ENCODE measurements at places on chromosomes 12 and 14.

DNA sequence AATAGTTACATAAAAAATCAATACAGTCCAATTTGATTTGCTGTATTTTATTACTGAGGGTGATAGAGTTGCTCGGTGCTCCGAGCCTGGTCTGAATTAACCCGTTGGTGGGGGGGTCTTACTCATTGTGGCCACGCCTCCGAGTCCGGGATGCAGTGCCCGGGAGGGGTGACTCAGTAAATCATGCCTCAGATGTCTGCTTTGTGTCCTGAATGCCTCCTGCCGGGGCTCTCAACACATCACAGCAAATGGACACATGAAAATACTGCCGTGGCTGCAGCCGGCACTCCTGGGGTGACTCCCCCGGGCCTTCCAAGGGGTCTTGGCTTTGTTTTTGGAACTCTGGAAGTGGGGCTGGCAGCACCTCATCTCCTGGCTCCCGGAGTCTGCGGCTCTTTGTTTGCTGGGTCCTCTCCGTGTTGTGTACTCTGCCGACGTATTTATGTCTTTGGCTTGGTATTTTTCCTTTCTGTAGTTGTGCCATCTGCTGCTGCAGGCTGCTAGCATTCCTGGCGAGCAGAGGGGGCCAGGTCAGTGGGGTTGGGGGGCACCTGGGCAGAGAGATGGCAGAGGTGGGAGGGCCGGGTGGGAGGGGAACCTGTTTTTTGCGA is 129.0 kb downstream of the AACS start:
- peak; percentile 86 for DNase-seq

DNA sequence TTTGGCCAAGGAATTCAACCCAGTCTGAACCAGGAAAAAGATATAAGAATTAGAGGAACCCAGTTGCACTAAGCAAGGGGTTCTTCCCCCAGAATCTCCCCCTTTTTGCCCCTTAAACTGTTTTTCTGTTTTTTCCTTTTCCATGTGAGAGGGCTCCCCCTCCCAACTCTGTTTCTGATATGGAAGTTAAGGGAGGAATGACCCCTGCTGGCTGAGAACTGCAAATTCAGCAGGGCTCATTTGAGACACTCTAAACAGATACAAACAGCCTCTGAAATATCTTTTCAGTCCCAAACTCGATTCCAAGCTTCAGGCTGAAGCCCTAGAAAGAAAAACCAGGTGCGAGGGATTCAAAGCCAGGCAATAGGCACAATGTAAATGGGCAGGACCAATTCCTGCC is 132.7 kb downstream of the SLC41A2 start:
- no peak for DNase-seq

- DNase-seq: peak; percentile 95
Observed at GRCh38 chr12:132327336-132328171, 1.8 kb downstream of the GALNT9 start.

- DNase-seq: no peak
Observed at GRCh38 chr12:45282411-45282810, 66.5 kb downstream of the ANO6 start.

- DNase-seq: no peak
Observed at GRCh38 chr14:38904959-38905358, 198.1 kb downstream of the SEC23A start.

- DNase-seq: no peak
Observed at GRCh38 chr12:95099270-95099790, 25.9 kb upstream of the NR2C1 start.

DNA sequence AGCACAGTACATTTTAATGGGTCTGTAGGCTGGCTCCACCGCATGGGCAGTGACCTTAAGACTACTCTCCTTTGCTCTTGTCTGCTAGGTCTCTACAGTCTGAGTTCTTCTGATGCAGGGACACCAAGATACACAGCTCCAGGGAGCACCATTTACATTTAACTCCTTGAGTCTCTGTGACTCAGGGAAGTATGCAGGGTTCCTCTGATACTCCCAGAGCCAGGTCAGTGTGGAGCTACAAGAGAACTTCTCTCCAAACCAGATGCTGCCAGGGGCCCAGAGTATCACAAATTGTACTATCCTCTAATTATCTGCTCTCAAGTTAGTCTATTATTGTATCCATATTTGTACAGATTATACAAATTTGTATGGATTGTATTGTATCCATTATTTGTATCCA is 15.2 kb downstream of the ZFP36L1 start:
- DNase-seq: no peak

DNA sequence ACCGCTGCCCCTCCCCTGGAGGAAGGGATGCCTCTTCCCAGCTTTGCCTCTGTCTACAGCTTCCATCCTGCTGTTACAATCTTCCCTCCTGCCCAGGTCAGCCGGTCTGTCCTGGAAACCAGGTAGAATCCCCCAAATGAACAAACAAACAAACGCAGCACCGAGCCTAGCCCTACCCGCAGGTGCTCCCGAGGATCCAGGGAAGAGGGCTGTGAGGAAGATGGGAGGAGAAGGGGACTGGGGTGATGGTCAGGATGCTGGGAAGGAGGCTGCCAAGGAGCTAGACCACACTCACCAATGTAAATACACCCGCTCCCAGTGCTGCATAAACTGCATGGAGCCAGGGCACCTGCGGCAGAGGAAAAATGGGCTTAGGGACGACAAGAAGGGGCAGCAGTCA is 16.6 kb downstream of the FAIM2 start:
- DNase-seq: no peak
